ENCODE measurements at places on chromosomes 7 and 10. TPM values are rescaled to one million over a fixed set of nuclear protein-coding genes. Genes with fewer than 3 reads are reported as not detected.

GRCh38 chr10:102507521-102507920 lies 3.7 kb downstream of the SUFU start:
- no peak for DNase-seq

GRCh38 chr7:128740996-128741395 lies 1.8 kb downstream of the CALU start:
- DNase-seq, result no peak

GRCh38 chr10:51170518-51171245 lies 96.4 kb downstream of the PRKG1 start:
- no peak for DNase-seq

- no peak for DNase-seq
Measured at GRCh38 chr10:123786306-123786705, 105.3 kb downstream of the CPXM2 start.

GRCh38 chr10:101444058-101444898 lies 90.3 kb downstream of the BTRC start:
- no peak for DNase-seq

- no peak for DNase-seq
Measured at GRCh38 chr10:132554053-132554990, 16.7 kb downstream of the INPP5A start.

WEE2 gene
- not detected for total RNA-seq

- no peak for DNase-seq
Measured at GRCh38 chr10:47087667-47088066, 176.4 kb downstream of the PTPN20 start.

GRCh38 chr10:44030132-44030531 lies 354.8 kb downstream of the CXCL12 start:
- peak; percentile 52 for DNase-seq

TYW1B gene
- total RNA-seq, result 1.2 TPM

GRCh38 chr10:86064219-86064618 lies 302.4 kb downstream of the GRID1 start:
- DNase-seq, result no peak

GRCh38 chr10:124517931-124518330 lies 56.3 kb downstream of the LHPP start:
- no peak for DNase-seq

GRCh38 chr10:26085549-26085948 lies 131.0 kb upstream of the GAD2 start:
- DNase-seq, result no peak

GRCh38 chr7:1413936-1414639 lies 45.2 kb downstream of the MICALL2 start:
- no peak for DNase-seq

SLC25A40 gene
- 9.4 TPM for total RNA-seq

- no peak for DNase-seq
Measured at GRCh38 chr7:2452074-2452507, 24.1 kb downstream of the GRIFIN start.

DNA sequence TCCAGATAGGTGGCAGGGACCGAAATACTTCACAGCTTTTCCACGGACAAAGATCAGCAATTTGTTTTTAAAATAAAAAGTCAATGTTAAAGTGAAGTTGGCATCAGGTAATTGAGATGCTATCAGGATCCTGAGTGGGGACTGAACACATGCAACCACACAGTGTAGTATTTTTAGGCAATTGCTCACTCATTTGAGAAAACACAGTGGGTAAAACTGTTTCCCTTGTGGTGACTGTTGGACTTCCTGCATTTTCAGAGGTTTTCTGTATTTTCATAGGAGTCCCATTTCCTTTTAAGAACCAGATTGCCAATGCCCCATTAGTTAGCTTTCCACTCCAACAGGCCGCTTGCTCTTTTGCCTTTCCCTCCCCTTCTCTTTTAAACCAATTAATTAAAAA lies 159.5 kb upstream of the ZNF32 start:
- DNase-seq, result no peak

- DNase-seq, result no peak
Measured at GRCh38 chr7:104980841-104981671, 32.9 kb upstream of the KMT2E start.

EIF5AL1 gene
- 0.08 TPM for total RNA-seq

DNA sequence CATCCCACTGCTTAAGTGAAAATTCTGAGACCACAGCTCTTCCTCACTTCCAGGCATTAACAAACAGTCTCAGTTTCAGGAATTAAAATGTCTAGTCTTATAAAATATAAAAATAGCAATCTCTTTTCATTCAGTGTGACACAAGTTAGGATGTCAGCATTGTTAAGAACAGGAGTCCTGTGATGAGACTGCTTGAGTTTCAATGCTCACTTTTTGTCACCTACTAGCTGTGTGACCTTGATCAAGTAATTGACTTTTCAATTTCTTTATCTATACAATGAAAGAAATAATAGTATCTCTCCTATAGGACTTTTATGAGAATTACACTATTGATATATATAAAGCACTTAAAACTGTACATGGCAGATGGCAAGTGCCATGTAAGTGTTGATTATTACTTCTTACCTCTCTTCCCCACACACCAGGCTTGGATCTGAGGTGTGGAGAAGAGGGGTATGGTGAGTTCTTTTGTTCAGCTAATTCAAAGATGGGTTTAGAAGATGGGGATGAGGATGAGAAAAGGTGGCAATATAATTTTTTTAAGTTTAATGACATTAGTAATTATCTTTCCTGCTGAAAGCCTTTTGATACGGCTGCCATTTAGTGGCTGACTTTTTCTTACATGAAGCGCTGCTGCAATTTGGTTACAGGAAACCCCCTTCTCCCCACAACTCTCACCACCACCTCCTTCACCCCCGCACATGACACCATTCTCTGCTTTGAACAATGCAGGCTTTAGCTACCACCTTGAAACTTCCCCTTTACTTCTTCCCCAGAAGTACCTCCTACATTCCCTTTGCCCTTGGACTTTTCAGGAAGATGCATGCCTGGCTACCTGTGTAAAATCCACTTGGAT lies 20.8 kb upstream of the HYAL4 start:
- DNase-seq, result no peak

TMEM236 gene
- 0.41 TPM for total RNA-seq

MYH16 gene
- not detected for total RNA-seq

PPA1 gene
- 69.2 TPM for total RNA-seq

GRCh38 chr10:109914966-109915365 lies 8.3 kb downstream of the XPNPEP1 start:
- DNase-seq, result no peak

RAB19 gene
- total RNA-seq, result not detected

GRCh38 chr7:38335492-38336147 lies 62.2 kb upstream of the TARP start:
- DNase-seq, result peak; percentile 78

VIM gene
- total RNA-seq, result 1,600 TPM
